ENCODE measurements at places on chromosomes 12 and 14. TPM values are rescaled to one million over a fixed set of nuclear protein-coding genes. Genes with fewer than 3 reads are reported as not detected.

Gene POTEG
- not detected for total RNA-seq

GRCh38 chr12:131639270-131639940, 71.5 kb upstream of the SFSWAP start:
- peaks cover 4% of the 10 kb centered on the region for H3K27me3 ChIP-seq
- no peak for DNase-seq
- H3K27ac ChIP-seq: no peak overlapping the region

- no peaks in the 10 kb centered on the region for H3K36me3 ChIP-seq
- H3K4me1 ChIP-seq: peaks cover 3% of the 10 kb centered on the region
- H3K27ac ChIP-seq: no peak overlapping the region
- peaks cover 13% of the 10 kb centered on the region for H3K27me3 ChIP-seq
- no peak overlapping the region for H3K4me3 ChIP-seq
These were observed 55.3 kb downstream of the ISCA2 start for GRCh38 chr14:74548881-74549280.

- H3K4me3 ChIP-seq: peak overlapping the region; percentile 97
- peaks cover 11% of the 10 kb centered on the region for H3K36me3 ChIP-seq
- DNase-seq: no peak
- H3K27ac ChIP-seq: peak overlapping the region; percentile 95
- H3K4me1 ChIP-seq: peaks cover 38% of the 10 kb centered on the region
These were observed 947 bp downstream of the GAS2L3 start for GRCh38 chr12:100574187-100575074.

DNA sequence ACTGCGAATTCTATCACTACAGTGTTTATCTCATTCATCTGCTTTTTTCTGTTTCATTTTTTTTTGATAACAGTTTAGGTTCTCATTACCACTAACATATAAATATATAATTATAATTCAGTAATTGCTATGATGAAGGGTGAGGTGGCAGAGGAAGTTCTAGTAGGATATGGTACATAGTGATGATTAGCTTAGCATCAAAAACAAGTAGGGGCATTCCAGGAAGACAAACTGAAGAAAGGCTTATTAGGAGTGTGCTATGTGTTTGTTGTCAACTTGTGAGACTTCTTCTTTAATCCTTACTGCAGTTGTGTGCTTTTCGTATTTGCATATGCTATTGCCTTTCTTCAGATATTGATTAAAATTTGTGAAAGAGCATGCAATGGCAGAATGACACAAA, 20.6 kb downstream of the FUT8 start:
- no peaks in the 10 kb centered on the region for H3K36me3 ChIP-seq
- H3K27ac ChIP-seq: no peak overlapping the region
- no peak for DNase-seq
- H3K4me1 ChIP-seq: peaks cover 3% of the 10 kb centered on the region

Gene KRT82
- not detected for total RNA-seq

DNA sequence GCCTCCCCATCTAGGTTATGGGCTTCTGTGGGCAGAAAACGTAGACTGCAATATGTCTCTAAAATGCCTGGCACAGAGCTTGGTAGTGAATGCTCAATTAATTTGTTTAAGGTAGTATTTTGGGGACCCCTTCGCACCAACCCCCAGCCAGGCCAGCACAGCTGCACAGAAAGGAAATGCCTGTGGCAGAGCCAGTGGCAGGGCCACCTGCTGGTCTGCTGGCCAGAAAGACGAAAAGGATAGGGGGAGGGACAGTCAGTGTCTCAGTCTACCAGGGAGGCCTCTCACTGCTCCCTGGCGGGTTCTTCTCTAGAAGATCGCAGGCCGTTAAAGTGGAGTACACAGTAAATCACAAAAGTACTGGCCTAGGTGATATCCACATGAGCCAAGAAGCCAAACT, 3.5 kb downstream of the RAB15 start:
- DNase-seq: no peak
- H3K27ac ChIP-seq: no peak overlapping the region
- no peak overlapping the region for H3K4me3 ChIP-seq
- no peaks in the 10 kb centered on the region for H3K36me3 ChIP-seq
- peaks cover 13% of the 10 kb centered on the region for H3K27me3 ChIP-seq

Gene LMNTD1
- total RNA-seq: not detected

DNA sequence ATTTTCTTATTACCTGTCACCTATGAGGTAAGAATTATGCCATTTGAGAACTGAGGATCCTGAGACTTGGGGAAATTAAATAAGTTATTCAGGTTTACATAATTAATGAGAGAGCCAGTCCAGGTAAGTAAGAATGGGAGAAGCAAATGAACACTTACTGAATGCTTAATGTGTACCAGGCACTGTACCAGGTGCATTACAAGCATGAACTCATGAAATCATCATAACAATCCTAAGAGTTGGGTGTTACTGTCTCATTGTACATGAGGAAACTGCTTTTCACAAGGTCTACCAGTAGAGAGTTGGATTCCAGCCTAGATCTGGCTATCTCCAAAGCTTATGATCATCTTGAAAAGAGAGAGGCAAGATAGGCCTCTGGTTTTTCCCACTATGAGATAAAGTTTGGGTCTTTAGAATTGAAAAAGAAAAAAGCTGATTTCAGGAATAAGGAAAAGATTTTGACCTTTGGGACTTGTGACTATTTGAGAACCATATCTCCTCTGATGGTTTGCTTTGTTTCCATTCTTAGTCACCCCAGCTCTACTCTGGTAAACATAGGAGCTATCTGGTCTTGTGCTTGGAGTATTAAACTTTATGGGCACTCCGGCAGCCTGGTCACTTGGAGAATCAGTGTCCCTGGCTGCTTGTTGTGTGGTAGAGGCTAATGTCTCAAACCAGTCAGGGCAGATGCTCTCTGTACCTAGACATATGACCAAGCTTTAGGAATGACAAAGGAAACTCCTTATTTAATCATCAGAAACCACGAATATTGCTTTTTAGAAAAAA, 48.0 kb downstream of the PTHLH start:
- H3K36me3 ChIP-seq: no peaks in the 10 kb centered on the region
- H3K4me1 ChIP-seq: peaks cover 13% of the 10 kb centered on the region
- no peak for DNase-seq
- peaks cover 1% of the 10 kb centered on the region for H3K27me3 ChIP-seq
- no peak overlapping the region for H3K27ac ChIP-seq

GRCh38 chr12:69901221-69901905, 76.3 kb downstream of the MYRFL start:
- H3K4me1 ChIP-seq: peaks cover 43% of the 10 kb centered on the region
- DNase-seq: no peak
- H3K27me3 ChIP-seq: peaks cover 3% of the 10 kb centered on the region
- peaks cover 2% of the 10 kb centered on the region for H3K36me3 ChIP-seq
- H3K4me3 ChIP-seq: no peak overlapping the region

Gene IKBIP
- 47.4 TPM for total RNA-seq

DNA sequence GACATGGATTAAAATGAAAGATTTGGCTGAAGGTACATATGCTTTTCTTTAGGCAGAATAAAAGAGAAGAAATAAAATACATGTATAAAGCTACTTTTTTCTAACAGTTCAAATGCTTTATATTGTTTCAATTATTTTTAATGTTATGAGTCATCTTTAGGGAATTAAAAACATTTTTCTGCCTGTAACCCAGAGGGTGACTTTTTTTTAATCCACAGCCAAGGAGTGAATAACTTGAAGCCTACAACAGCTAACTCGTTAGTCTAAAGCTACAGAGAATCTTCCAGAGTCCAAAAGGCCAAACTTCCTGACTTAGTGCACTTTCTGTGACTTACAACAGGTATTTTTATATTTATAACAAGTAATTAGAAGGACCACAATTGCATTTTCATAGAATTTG, 151.6 kb downstream of the SEC23A start:
- no peaks in the 10 kb centered on the region for H3K4me1 ChIP-seq
- no peaks in the 10 kb centered on the region for H3K27me3 ChIP-seq
- H3K27ac ChIP-seq: no peak overlapping the region
- no peak for DNase-seq
- no peaks in the 10 kb centered on the region for H3K36me3 ChIP-seq

Gene ANKS1B
- total RNA-seq: 2.6 TPM

DNA sequence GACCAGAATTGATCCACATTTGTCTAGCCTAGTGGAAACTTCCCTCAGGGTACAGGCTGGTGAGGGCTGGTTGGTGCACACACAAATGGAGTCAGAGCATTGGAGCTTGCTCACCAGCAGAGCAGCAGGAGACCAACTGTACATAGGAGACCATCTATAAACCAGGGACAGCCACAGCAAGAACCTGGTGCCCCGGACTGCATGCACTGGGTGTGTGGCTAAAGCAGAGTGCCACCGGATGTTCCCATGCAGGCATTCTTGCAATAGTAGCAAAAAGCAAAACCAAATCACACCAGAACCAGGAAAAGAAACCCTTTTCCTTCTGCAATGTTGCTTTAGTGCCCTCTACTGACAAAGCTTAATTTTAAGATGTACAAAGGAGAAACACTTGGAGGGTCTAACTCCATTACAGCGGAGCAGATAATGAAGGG, 136.4 kb downstream of the MDGA2 start:
- no peak overlapping the region for H3K27ac ChIP-seq
- H3K27me3 ChIP-seq: peaks cover 3% of the 10 kb centered on the region
- no peak overlapping the region for H3K4me3 ChIP-seq
- peaks cover 32% of the 10 kb centered on the region for H3K4me1 ChIP-seq
- DNase-seq: peak; percentile 6

GRCh38 chr12:79844693-79845092, 90.2 kb downstream of the PPP1R12A start:
- H3K27me3 ChIP-seq: peaks cover 5% of the 10 kb centered on the region
- H3K36me3 ChIP-seq: peaks cover 29% of the 10 kb centered on the region
- H3K4me3 ChIP-seq: peak overlapping the region; percentile 37
- H3K4me1 ChIP-seq: peaks cover 63% of the 10 kb centered on the region
- no peak for DNase-seq

DNA sequence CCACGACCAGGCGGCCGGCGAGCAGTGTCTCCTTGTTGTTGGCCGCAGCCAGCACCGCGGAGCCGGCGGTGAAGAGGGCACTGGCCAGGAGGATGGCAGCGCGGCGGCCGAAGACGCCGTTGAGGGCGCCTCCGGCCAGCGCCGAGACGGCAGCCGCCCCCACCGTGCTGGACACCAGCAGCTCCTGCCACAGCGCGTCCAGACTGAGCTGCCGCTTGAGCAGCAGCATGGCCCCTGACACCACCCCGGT, 691 bp downstream of the SLC2A13 start:
- peaks cover 22% of the 10 kb centered on the region for H3K27me3 ChIP-seq
- peaks cover 12% of the 10 kb centered on the region for H3K36me3 ChIP-seq
- DNase-seq: no peak
- no peak overlapping the region for H3K27ac ChIP-seq
- peaks cover 21% of the 10 kb centered on the region for H3K4me1 ChIP-seq
- H3K4me3 ChIP-seq: peak overlapping the region; percentile 94

DNA sequence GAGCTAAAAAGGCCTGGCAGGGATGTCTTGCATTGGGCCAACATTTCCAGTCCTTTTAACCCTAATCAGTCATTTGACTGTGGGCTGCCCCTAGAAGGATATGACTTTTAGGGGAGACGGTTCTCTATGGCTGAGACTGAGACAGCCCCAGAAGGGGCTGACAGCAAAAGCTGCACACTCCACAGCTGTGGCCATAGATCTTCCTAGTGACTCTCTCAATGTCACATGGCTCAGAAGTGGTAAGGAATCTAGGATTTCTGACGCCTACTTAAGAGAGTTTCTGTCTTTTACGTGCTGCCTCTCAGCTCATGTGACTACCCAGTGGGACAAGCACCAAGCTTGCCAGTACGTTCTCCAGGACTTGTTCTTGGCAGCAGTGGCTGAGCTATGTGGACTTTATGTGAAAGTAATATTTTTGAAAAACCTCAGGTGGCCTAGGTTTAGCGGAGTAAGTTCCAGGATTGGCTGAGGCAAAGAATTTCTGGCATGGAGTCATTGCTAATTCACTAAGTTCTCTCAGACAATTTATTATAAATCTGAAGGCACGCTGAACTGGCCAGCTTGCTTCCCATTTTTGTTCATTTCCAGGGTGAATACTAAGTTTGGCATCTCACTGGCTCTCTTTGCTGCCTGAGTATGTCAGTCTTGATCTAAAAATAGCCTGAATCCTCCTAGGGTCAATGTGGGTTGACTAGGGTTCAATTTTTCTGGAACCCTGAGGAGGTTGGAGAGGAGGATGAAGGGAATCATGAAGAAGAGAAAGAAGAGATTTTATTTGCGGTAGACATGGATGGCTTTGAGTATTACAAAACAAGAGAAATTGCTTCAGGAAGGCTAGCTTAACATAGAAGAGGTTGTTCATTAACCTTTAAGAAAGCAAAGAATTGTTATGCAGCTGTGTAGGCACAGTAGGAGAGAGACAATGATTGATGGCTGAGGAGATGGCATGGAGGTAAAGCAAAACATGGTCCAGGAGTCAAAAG, 271.8 kb downstream of the AEBP2 start:
- no peaks in the 10 kb centered on the region for H3K36me3 ChIP-seq
- no peak overlapping the region for H3K27ac ChIP-seq
- H3K4me1 ChIP-seq: no peaks in the 10 kb centered on the region
- no peaks in the 10 kb centered on the region for H3K27me3 ChIP-seq

- no peaks in the 10 kb centered on the region for H3K27me3 ChIP-seq
- H3K4me1 ChIP-seq: no peaks in the 10 kb centered on the region
- DNase-seq: no peak
- no peak overlapping the region for H3K4me3 ChIP-seq
- H3K27ac ChIP-seq: no peak overlapping the region
These were observed 422.9 kb upstream of the OR4E1 start for GRCh38 chr14:22096514-22096895.

DNA sequence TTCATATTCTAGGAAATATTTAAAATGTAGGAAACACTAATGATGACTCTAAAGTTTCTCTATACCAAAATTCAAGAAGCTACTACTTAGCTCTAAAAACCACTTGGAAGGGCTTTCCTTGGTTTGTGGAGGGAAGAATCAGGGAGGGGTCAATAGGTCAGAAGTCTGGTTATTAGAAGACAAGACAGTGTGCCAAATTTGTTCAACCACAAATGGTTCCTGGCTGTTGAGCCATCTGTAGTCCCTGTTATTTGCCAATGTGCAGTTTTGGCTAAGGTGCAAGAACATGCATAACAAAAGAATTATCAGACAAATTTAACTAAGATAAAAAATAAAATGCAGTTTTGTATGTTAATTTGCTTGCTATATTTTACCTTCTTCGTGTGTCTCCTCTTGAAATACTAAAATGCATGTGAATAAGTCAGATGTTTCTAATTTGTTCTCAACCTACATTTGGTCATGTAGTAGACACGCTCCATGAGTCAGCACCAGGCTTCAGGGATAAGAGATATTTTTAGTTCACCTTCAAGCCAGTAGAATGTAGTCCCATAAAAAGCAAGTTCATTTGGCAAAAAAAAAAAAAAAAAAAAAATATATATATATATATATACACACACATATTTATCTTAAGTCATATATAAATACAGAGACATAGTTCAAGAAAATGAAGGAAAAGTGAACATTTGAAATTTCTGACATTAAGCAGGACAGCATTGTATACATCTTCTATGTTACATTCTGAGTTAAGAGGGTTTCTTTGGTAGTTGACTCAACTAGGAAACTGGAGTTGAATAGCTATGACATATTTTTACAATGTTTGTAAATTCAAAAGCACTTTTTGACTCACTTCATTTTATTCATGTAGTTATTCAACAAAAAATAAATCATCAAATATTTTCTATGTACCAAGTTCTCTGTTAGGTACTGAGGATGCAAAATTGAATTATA, 123.3 kb downstream of the KCNC2 start:
- no peaks in the 10 kb centered on the region for H3K4me1 ChIP-seq
- no peaks in the 10 kb centered on the region for H3K36me3 ChIP-seq
- H3K27ac ChIP-seq: no peak overlapping the region

Measured in endothelial cell (in vitro differentiated cells).